Frontal cortex (tissue), 4 donors: ENCODE measurements at places on chromosomes 4 and X.

GRCh38 chr4:73869130-73870055, at the start of gene CXCL1:
Gene CXCL1, plus strand, starts transcription at chr4:73869393. Its CDS starts 78 bp downstream, at chr4:73869471.
- DNase-seq = peak; percentile 29

DNA sequence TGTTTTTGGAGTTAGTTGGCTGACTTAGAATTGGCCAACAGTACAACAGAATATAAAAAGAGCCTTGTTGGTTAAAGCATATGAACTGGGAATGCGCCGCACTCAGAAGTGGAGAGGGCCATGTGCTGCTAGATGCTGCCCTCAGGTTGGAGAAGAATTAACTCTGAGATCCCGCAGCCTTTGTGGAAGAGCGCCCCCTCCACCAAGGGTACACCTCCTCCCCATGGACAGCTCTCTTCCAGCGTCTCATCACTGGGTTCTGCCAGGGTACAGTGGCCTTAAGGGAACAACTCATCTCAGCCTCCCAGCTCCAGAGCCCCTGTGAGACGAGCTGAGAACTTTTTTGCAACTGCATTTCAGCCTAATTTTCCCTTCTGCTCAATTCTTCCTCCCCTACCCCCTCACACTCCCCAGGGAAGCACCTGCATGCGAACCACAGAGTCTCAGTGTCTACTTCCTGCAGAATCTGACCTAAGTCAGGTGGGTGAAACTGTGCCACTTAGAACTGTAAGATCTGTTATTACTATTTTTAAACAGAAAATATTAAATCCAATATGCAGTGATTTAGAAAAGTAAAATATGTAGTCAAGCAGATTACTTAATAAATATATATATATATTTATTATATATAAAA, 380.6 kb downstream of the RAB28 start:
- no peak for DNase-seq

DNA sequence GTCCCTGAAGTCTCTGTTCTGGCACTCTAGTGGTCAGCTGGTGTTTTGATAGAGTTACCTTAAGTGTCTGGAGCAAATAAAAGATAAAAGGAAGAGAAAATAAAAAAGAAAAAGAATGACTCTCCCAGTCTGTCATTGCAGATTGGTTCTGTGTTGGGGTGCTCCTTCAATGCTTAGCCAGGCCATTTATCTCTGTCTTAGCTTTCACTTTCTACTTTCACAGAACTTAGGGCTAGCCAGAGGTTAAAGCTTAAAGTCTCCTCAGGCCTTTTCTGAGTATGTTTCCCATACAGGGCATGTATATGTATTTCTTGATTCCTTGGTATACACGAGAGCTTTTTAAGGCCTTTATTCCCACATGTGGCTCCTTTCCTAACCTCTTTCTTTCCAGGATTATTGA, 83.1 kb upstream of the TEX13D start:
- no peak for DNase-seq

- no peak for DNase-seq
These were observed 42.1 kb downstream of the RHOH start for GRCh38 chr4:40238700-40239548.

DNA sequence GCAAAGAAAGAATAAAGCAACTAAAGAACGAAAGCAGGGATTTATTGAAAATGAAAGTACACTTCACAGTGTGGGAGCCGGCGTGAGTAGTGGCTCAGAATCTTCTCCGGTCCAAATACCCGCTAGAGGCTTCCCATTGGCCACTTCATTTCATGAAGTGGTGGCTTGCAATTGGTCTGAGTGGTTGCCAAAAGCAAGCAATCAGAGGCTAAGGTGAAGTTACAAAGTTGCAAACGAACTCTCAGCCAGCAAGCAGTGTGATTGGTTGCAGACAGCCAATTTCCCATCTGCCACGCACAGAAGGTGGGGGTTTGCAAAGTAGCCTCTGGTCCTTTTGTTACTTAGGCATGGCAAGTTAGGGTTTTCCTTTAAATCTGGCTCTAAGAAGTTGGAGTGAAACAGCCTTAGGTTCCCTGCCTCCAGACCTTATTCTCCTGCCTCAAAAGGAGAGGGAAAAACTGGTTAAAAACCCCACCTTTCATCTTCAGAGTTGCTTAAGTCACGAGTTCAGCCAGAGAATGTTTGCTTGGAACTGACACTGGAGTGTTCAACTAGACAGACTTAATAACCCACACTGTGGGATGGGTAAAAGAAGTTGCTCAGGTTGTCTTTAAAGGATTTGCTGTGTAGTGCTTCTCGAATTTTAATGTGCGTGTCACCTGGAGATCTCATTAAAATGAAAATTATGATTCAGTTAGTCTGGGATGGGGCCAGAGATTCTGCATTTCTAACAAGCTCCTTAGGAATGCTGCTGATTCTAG, 6.9 kb upstream of the CLOCK start:
- DNase-seq = no peak

DNA sequence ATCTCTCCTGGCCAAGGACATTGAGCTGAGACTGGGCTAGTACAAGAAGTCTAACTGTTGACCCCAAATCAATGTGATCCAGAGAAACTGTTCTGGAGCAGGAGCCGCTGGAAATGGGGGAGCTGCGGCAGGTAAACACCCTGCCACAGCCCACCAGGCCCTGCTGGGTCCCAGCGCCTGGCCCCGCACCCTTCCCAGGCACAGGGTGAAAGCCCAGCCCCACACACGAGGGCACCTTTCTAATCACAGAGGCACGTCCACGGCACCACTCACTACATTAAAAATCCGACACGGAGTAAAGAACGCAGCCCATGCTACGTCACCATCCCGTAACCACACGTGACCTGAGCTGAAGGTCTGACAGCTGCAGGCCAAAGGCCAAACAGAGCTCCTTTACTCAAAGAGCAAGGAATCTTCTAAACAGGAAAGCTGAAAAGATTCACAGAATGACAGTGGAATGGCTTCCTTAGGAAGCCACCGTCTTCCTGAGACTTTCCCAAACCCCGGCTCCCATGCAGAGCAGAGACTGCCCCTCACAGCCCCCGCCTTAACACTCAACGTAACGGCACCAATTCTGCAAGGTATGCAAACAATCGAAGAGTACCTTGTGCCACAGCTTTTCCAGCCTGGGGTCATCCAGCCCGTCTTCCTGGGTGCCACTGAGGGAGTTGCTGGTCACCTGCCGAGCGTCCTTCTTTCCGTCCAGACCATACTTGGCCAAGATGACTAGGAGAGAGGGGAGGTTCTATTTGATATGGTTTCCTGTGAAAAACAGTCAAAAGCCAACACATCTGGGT, 12.6 kb downstream of the LRPAP1 start:
- no peak for DNase-seq

DNA sequence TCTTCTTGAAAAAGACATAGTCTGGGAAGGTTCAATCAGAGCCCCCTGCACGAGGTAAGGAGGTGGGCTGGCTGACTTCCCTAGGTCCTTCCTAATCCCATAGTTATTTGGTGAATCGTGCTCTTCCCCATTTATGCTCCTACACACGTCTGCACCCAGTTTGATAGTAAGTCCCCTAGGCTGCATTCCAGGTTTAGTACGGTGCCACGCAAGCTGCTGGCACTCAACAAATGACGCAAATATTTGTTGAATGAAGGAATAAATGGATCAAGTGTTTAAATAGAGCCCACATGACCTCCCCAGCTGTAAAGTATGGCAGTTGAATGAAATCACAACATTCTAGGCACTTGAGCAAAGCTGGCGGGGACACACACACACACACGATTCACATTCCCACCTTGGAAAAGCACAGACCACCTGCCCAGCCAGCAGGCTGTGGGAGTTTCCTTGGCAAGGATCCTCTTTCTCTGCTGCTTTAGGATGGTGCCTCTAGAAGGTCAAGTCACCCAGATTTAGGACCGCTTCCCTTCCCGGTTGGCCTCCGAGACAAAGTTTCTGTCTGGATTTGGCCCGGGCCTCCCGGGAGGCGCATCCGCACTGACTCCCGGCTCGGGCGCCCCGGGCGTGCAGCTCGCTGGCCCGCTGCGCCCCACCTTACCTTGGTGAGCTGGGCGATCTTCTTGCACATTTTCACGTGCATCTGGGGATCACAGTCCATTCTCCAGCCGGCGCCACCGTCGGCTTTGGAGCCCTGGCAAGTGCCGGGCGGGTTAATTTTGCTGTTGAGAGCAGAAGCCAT, 721 bp downstream of the FAM184B start:
- DNase-seq = no peak

GRCh38 chr4:8778291-8778690, 93.3 kb downstream of the HMX1 start:
- no peak for DNase-seq

DNA sequence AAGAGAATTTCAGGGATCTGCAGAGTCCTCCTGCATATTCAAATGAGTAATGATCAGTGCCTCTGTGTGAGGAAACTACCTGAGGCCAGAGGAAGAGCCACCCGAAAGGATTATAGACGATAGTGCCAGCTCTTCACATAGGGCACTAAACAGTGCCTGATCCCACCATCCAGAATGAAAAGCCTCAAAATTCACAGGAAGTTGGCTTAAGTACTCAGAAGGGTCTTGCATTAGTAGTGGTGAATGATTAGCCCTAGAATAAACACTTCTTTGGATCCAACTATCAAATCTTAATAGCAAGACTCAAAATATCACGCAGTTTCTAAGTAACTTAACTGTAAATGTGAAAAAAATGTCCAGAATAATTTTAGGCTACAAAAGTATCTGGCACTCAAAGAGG, 324.4 kb downstream of the ZNF674 start:
- DNase-seq = no peak

DNA sequence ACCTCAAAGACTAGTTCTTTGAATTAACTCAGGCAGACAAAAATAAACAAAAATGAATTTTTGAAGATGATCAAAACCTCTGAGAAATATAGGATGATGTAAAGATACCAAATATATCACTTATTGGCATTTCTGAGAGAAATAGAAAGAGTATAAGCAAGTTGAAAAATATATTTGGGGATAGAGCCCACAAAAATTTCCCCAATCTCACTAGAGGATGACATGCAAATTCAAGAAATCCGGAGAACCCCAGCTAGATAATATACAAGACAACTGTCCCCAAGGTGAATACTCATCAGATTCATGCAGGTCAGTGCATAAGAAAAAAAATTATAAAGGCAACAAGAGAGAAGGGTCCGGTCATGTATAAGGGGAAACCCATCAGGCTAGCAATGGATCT, 129.1 kb downstream of the CXXC4 start:
- no peak for DNase-seq

GRCh38 chr4:171186700-171187099, 626.5 kb upstream of the GALNTL6 start:
- no peak for DNase-seq

DNA sequence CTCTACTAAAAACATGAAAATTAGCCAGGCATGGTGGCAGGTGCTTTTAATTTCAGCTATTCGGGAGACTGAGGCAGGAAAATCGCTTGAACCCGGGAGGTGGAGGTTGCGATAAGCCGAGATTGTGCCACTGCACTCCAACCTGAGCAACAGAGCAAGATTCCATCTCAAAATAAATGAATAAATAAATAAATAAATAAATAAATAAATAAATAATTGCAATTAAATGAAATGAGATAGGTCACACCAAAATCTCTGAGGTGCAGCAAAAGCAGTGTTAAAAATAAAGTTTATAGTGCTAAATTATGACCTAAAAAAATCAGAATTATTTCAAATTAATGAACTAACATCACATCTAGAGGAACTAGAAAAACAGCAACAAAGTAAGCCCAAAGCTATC, 13.6 kb upstream of the CYLC1 start:
- no peak for DNase-seq

DNA sequence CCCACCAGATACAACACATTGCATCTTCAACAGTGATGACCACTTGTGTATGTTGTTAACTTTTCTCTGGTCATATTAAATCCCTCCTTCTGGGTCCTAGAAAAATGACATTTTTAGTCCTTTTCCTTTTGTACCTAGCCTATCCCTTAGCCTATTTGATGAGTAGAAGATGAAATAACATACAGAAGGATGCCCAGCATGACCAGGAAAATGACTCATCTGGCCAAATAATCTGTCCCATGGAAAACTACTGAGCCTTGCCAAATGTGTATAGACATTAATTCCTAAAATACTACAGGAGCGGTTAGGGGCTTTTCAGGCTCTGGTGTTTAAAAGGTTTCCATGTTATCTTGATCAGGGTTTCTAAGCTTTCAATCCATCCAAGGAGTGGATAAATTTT, 129.0 kb upstream of the KCNIP4 start:
- DNase-seq = no peak

- no peak for DNase-seq
These were observed 137.8 kb upstream of the HS3ST1 start for GRCh38 chr4:11566444-11567022.

DNA sequence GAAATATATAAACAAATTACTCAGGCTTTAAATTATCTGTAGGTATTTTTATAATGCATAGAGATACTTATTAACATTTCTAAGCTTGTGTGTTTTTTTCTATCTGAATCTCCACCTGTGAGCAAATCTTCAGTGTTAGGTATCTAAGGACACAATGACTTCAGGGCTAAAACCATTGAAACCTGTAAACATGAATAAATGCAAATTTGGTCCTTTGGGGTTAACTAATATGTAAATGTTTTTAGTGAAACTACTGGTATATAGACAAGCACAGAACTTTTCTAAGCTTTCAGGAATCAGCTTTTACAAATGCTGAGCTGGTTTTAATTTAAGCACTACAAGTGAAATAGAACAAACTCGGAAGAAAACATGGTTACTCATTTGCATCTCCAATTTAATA, 147.9 kb downstream of the FBXO8 start:
- DNase-seq = no peak

- DNase-seq = peak; percentile 70
These were observed at the start of the genes DHRSX and ZBED1 for GRCh38 chrX:2500803-2501558. Gene DHRSX, minus strand, starts transcription at chrX:2500976. Its CDS starts 51 bp downstream, at chrX:2500925. Gene ZBED1, minus strand, starts transcription at chrX:2500976. Its CDS starts 10,257 bp downstream, at chrX:2490719.

- no peak for DNase-seq
These were observed 118.1 kb upstream of the PRR32 start for GRCh38 chrX:126701380-126701779.

DNA sequence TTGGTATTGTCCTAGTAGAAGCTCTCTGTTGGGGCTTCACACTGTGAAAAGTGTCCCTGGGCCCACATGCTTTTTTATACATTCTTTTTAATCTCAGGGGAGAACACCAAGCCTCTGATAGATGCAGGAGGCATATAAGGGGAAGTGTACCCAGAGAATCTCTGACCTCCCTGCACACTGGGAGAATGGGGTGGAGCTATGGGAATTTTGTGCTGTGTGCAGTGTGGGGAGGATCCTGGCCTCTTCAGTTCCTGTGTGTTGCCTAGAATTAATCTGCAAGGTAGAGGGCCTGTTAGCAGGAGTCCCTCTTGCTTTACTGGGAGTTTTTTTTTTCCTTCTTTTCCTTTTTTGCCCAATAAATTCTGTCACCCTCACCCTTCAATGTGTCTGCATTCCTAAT, 49.2 kb upstream of the SPIN4 start:
- no peak for DNase-seq

GRCh38 chrX:37371578-37371991, 22.4 kb downstream of the PRRG1 start:
- DNase-seq = no peak

- peak; percentile 83 for DNase-seq
These were observed 247 bp upstream of the PPA2 start for GRCh38 chr4:105474099-105474518.

GRCh38 chr4:164828955-164829354, 48.0 kb upstream of the APELA start:
- DNase-seq = no peak

GRCh38 chr4:156998500-156999174, 27.0 kb upstream of the PDGFC start:
- no peak for DNase-seq

- DNase-seq = no peak
These were observed 138.6 kb upstream of the CPEB2 start for GRCh38 chr4:14863418-14864364.

GRCh38 chrX:7062276-7062675, 85.2 kb upstream of the STS start:
- no peak for DNase-seq
